Melanocyte of skin (primary cell): ENCODE measurements at places on chromosomes 7 and 10. TPM values are rescaled to one million over a fixed set of nuclear protein-coding genes. Genes with fewer than 3 reads are reported as not detected.

The LIPF gene
- total RNA-seq, result not detected in 2 replicates

The MYOF gene
- 27.2 and 54.5 TPM in 2 replicates for total RNA-seq

The CYP2W1 gene
- total RNA-seq, result not detected in 2 replicates

The MAD1L1 gene
- 224 and 227 TPM in 2 replicates for total RNA-seq

The ADARB2 gene
- total RNA-seq, result not detected in 2 replicates

The ATP6V0A4 gene
- total RNA-seq, result 14.8 and 21.8 TPM in 2 replicates

The STRIP2 gene
- total RNA-seq, result 14.9 and 17.6 TPM in 2 replicates

The UPK3BL2 gene
- total RNA-seq, result 2.3 and 3.4 TPM in 2 replicates

The PYROXD2 gene
- 2.8 and 10.5 TPM in 2 replicates for total RNA-seq

The GRID2IP gene
- total RNA-seq, result not detected in 2 replicates

The ADAM22 gene
- total RNA-seq, result 1.2 and 3.3 TPM in 2 replicates

The CTAGE4 gene
- total RNA-seq, result under 0.01 TPM in 1 of 2 replicates, not detected in the other

The CLCN1 gene
- not detected in 2 replicates for total RNA-seq

The HTRA1 gene
- total RNA-seq, result 23.8 and 24.3 TPM in 2 replicates

The GOLGA7B gene
- total RNA-seq, result 3.8 and 6.9 TPM in 2 replicates

The SPDYE6 gene
- total RNA-seq, result not detected in 2 replicates

The GPNMB gene
- total RNA-seq, result 734 and 968 TPM in 2 replicates

The GPR146 gene
- total RNA-seq, result 1.3 and 1.4 TPM in 2 replicates

The PPP1R17 gene
- total RNA-seq, result not detected in 2 replicates

The MMP21 gene
- under 0.01 TPM in 2 replicates for total RNA-seq

The DNAJC2 gene
- 11.4 and 18.2 TPM in 2 replicates for total RNA-seq

The OR6V1 gene
- total RNA-seq, result not detected in 2 replicates

The TAF3 gene
- total RNA-seq, result 3.3 and 3.9 TPM in 2 replicates

The CYP3A4 gene
- total RNA-seq, result not detected in 2 replicates

The PAX4 gene
- not detected in 2 replicates for total RNA-seq

The MEPCE gene
- 24.3 and 29.5 TPM in 2 replicates for total RNA-seq

The LBX1 gene
- total RNA-seq, result not detected in 2 replicates

The ABCB1 gene
- 2.4 and 3.6 TPM in 2 replicates for total RNA-seq

The MYO3A gene
- not detected in 2 replicates for total RNA-seq

The KCNMA1 gene
- under 0.01 and 0.93 TPM in 2 replicates for total RNA-seq

The LEP gene
- total RNA-seq, result not detected in 2 replicates

The CUZD1 gene
- 0.15 and 0.33 TPM in 2 replicates for total RNA-seq

The NUTM2B gene
- 0.36 and 1.0 TPM in 2 replicates for total RNA-seq

The NYAP1 gene
- total RNA-seq, result under 0.01 and 0.73 TPM in 2 replicates

The COMTD1 gene
- total RNA-seq, result 12.0 and 13.1 TPM in 2 replicates

The ASIC3 gene
- 0.33 and 2.6 TPM in 2 replicates for total RNA-seq

The IFIT1B gene
- under 0.01 TPM in 1 of 2 replicates, not detected in the other for total RNA-seq

The FEZF1 gene
- total RNA-seq, result not detected in 2 replicates

The PDE6C gene
- total RNA-seq, result not detected in 2 replicates

The SNX10 gene
- 74.6 and 97.5 TPM in 2 replicates for total RNA-seq

The SRI gene
- 109 and 124 TPM in 2 replicates for total RNA-seq

The VWDE gene
- 0.73 TPM in 1 of 2 replicates, not detected in the other for total RNA-seq

The APBB1IP gene
- not detected in 2 replicates for total RNA-seq

The LRRD1 gene
- under 0.01 and 0.31 TPM in 2 replicates for total RNA-seq

The CYP2E1 gene
- total RNA-seq, result 0.69 TPM in 1 of 2 replicates, not detected in the other

The CABCOCO1 gene
- total RNA-seq, result 0.33 and 0.46 TPM in 2 replicates

The DNAJC12 gene
- total RNA-seq, result 0.69 and 2.2 TPM in 2 replicates

The SPDYE1 gene
- not detected in 2 replicates for total RNA-seq

The SFRP5 gene
- total RNA-seq, result under 0.01 TPM in 1 of 2 replicates, not detected in the other

The IFIT2 gene
- 60.3 and 119 TPM in 2 replicates for total RNA-seq

The SEC61G gene
- 131 and 175 TPM in 2 replicates for total RNA-seq

The GDF2 gene
- not detected in 2 replicates for total RNA-seq

The OSBPL3 gene
- total RNA-seq, result 14.1 and 25.8 TPM in 2 replicates
